ENCODE measurements at places on chromosomes 4 and X.

DNA sequence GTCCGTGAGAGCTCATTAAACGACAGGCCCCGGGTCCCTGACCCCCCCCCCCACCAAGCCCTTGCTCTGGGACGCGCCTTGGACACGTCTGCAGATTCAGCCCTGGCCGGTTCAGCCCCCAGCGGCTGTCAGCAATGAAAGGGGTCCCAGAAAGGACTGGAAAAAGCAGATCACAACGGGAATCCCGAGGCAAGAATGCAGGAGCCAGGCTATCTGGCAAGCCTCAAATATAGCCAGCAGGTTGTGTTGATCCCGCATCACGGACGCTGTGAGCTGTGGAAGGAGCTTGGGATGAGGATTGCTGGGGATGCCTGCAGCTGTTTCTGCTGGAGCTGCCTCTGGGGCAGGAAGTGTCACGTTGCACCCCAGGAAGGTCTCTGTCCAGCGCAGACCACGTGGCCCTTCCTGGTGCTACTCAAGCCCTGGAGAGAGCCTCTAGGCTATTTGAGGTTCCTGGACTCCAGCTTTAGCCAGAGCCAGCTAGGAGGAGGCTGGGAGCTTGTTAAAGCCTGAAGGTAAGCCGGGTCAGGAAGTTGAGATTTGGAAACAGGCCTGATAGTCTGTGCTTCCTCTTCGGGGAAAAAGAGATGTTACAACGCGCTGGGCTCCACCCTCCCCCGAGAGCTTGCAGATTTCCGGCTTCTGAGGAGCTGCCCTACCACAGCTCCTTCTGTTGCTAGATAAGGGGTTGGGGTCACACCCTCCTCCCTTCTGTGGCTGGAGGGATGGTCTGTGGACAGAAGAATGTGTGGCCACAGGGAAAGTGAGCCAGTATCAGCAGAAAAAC, 19.3 kb upstream of the CSF2RA start:
- DNase-seq = peak; percentile 72

- no peak for DNase-seq
Observed at GRCh38 chr4:40334591-40335524, at the start of gene CHRNA9. TSS of gene CHRNA9 (plus strand) at chr4:40335333. CDS start at chr4:40335468, 135 bp downstream.

- peak; percentile 89 for DNase-seq
Observed at GRCh38 chrX:151393514-151393913, 3.5 kb upstream of the VMA21 start.

- no peak for DNase-seq
Observed at GRCh38 chrX:80755174-80755573, 54.5 kb downstream of the BRWD3 start.

GRCh38 chr4:169279108-169279507, 8.4 kb upstream of the SH3RF1 start:
- no peak for DNase-seq

DNA sequence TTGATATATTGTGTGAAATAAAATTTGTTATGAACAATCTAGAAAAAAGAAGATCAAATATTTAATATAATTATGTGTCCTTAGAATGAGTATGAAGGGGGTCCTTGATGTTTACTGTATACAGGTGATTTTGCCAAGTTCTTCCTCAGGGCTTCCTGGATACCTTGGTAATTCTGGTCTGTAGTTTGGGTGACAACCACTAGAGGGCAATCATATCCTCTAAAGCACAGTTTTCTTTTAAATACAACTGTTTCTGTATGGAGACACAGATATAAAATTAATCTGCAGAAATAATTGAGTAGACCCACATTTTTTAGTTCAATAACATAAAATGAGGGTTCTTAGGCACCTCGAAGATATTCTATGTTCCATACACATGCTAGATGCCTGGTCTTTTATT, 157.7 kb downstream of the SPANXN1 start:
- no peak for DNase-seq

GRCh38 chr4:183816077-183816476, 89.0 kb upstream of the STOX2 start:
- no peak for DNase-seq

- no peak for DNase-seq
Observed at GRCh38 chrX:10447564-10448214, 172.7 kb downstream of the MID1 start.

- DNase-seq = no peak
Observed at GRCh38 chrX:45400027-45400779, 199.5 kb upstream of the DIPK2B start.

GRCh38 chr4:77910676-77911075, 48.0 kb downstream of the MRPL1 start:
- no peak for DNase-seq

DNA sequence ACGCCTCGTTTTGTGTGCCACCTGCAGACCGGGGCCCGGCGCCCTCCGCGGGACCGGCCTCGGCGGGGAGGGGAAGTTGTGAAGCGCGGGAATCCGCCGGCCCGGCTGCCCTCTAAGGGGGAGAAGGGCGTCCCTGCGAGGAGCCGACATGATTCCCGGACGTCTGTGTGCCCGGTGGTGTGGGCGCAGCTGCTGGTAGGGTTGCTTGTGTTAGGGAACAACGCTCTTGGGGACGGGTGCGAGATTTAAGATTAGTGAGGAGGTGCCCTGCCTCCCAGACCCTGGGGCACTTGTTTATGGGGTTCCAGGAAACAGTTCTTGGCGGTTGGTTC, 627 bp downstream of the CDKN2AIP start:
- no peak for DNase-seq

GRCh38 chr4:31009926-31010325, 289.8 kb downstream of the PCDH7 start:
- no peak for DNase-seq

DNA sequence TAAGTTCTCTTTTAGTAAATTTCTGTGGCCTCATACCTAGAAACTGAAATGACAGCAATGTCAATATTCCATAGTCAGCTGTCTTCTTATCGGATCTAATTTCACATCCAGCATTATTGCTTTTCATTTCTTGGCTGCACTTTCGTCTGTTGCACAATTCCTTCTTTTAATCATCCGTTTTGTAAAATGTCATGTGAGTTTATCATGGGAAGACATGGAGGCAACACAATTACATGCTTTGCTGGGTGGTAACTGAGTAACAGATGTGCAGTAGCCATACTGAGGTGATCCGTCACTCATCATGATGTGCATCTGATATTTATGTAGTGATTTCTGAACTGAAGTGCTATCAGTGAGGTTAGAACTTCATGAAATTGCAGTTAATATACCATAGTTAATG, 68.3 kb upstream of the SLC7A11 start:
- no peak for DNase-seq

Data from CD8-positive, alpha-beta T cell (primary cell).